Thoracic aorta (tissue), 2 donors: ENCODE measurements at places on chromosomes 11 and 22. TPM values are rescaled to one million over a fixed set of nuclear protein-coding genes. Genes with fewer than 3 reads are reported as not detected.

DNA sequence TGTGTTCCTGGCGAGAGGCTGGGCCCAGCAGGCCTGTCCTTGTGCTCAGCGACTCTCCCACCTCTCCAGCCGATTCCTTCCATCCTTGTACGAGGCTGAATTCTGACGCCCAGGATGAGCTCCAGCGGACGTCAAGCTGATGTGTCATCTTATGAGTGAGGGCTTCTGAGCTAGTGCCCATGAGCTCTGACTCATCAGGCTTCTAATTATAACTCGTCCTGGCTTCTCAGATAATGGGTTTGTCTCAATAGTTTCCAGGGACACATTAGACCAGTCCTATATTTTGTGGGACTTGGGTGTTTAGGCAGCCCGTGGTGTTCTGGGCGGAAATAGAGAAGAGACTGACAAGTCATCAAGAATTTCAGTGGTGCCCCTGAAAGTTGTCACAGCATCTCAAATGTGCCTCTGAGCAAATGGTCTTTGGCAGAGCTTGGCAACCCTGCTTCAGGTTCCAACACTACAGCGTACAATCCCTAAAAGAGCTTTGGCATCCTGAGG lies 108.2 kb upstream of the CD44 start:
- H3K4me3 ChIP-seq: no peak overlapping the region
- DNase-seq: peak; percentile 28
- H3K4me1 ChIP-seq: peaks cover 19% of the 10 kb centered on the region
- H3K36me3 ChIP-seq: no peaks in the 10 kb centered on the region

GRCh38 chr22:48488611-48489511 lies 1338.8 kb downstream of the BRD1 start:
- H3K4me3 ChIP-seq: no peak overlapping the region
- no peaks in the 10 kb centered on the region for H3K27me3 ChIP-seq
- no peaks in the 10 kb centered on the region for H3K36me3 ChIP-seq
- H3K4me1 ChIP-seq: peaks cover 12% of the 10 kb centered on the region
- H3K27ac ChIP-seq: no peak overlapping the region
- no peak for DNase-seq

GRCh38 chr11:96012086-96012824 lies 88.3 kb upstream of the MTMR2 start:
- no peaks in the 10 kb centered on the region for H3K27me3 ChIP-seq
- H3K36me3 ChIP-seq: no peaks in the 10 kb centered on the region
- no peak for DNase-seq
- peak overlapping the region; percentile 19 for H3K4me3 ChIP-seq
- H3K27ac ChIP-seq: peak overlapping the region; percentile 51

- no peaks in the 10 kb centered on the region for H3K4me1 ChIP-seq
- no peaks in the 10 kb centered on the region for H3K27me3 ChIP-seq
- no peak overlapping the region for H3K4me3 ChIP-seq
- H3K36me3 ChIP-seq: no peaks in the 10 kb centered on the region
These were observed 51.1 kb upstream of the MUC15 start for GRCh38 chr11:26623076-26623659.

GRCh38 chr11:2217211-2218030 lies 45.8 kb upstream of the TH start:
- H3K4me1 ChIP-seq: no peaks in the 10 kb centered on the region
- no peak overlapping the region for H3K4me3 ChIP-seq
- H3K27me3 ChIP-seq: no peaks in the 10 kb centered on the region
- no peak overlapping the region for H3K27ac ChIP-seq
- DNase-seq: no peak

DNA sequence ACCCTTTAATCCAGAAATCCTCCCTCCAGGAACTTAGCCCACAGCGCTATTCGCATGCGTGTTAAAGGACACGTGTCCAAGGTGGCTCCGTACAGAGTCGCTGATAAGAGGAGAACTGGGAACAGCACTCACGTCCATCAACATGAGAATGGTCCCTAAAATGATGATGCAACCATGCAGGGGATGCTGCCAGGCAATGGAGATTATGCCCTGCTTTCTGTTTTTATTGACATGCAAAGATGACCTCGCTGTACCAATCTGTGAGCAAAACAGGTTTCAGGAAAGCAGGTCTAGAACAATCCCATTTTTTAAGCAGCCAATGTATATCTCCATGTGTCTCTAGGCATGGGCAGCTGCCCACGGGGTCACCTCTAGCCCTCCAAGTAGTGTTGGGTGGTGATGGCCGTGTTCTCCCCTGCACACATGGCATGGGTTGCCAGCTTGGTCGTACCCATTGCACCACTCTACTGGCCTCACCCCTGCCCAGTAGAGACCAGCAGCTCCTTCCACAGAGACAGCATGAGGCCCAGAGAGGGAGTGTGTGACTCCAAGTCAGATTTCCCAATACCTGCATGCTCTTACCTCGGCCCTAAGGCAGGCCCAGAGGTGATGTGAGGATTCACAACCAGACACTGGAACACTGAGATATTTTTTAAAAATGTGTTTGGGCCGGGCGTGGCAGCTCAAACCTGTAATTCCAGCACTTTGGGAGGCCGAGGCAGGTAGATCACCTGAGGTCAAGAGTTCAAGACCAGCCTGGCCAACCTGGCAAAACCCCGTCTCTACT lies 68.3 kb upstream of the LINC01488 start:
- H3K4me1 ChIP-seq: peaks cover 31% of the 10 kb centered on the region
- DNase-seq: no peak
- no peaks in the 10 kb centered on the region for H3K27me3 ChIP-seq
- H3K36me3 ChIP-seq: no peaks in the 10 kb centered on the region
- H3K27ac ChIP-seq: no peak overlapping the region
- H3K4me3 ChIP-seq: no peak overlapping the region

- no peaks in the 10 kb centered on the region for H3K36me3 ChIP-seq
- H3K4me1 ChIP-seq: no peaks in the 10 kb centered on the region
- H3K27me3 ChIP-seq: no peaks in the 10 kb centered on the region
- no peak overlapping the region for H3K27ac ChIP-seq
These were observed 9.2 kb downstream of the KCNC1 start for GRCh38 chr11:17743808-17744119.

GRCh38 chr22:50473855-50474671 lies 772 bp downstream of the SBF1 start:
- H3K27me3 ChIP-seq: no peaks in the 10 kb centered on the region
- no peaks in the 10 kb centered on the region for H3K36me3 ChIP-seq
- peak overlapping the region; percentile 94 for H3K4me3 ChIP-seq
- peaks cover 53% of the 10 kb centered on the region for H3K4me1 ChIP-seq

DNA sequence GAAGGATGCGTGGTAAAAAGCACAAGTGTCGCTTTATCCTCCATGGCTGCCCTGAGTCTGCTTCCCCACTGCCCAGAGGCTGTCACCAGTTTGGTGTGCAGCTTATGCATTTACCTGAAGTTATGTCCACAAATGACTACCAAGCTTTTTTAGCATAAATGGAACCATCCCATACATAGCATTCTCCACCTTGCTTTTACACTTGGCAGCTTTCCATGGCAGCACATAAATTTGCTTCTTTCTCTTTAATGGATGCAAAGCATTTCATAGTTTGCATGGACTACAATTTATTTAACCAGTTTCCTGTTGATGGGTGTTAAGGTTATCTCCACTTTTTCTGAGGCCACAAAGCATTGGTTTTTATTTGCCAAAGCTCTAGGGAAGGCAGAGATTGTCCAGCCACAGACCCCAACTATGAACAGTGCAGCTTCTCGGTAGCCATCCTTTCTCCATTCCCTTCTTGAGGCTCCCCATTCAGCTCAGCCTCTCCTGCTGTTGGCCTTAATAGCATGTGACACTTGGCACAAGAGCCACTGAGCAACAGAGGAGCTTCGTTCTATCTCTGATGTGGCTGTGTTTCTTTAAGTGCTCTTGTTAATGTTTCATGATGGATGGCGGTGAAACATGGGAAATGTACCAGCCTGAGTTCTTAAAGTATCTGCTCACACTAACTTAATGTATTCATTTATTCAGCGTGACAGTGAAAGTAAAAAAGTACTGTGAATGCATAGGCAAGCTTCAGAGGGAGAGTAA lies 59.8 kb upstream of the NAV2 start:
- H3K27ac ChIP-seq: no peak overlapping the region
- H3K4me1 ChIP-seq: peaks cover 14% of the 10 kb centered on the region
- no peak for DNase-seq
- no peaks in the 10 kb centered on the region for H3K27me3 ChIP-seq
- H3K4me3 ChIP-seq: no peak overlapping the region

GRCh38 chr22:26559961-26560575 lies 29.9 kb downstream of the TPST2 start:
- H3K4me1 ChIP-seq: peaks cover 10% of the 10 kb centered on the region
- no peak for DNase-seq
- no peak overlapping the region for H3K4me3 ChIP-seq
- no peak overlapping the region for H3K27ac ChIP-seq
- peaks cover 2% of the 10 kb centered on the region for H3K36me3 ChIP-seq
- no peaks in the 10 kb centered on the region for H3K27me3 ChIP-seq

DNA sequence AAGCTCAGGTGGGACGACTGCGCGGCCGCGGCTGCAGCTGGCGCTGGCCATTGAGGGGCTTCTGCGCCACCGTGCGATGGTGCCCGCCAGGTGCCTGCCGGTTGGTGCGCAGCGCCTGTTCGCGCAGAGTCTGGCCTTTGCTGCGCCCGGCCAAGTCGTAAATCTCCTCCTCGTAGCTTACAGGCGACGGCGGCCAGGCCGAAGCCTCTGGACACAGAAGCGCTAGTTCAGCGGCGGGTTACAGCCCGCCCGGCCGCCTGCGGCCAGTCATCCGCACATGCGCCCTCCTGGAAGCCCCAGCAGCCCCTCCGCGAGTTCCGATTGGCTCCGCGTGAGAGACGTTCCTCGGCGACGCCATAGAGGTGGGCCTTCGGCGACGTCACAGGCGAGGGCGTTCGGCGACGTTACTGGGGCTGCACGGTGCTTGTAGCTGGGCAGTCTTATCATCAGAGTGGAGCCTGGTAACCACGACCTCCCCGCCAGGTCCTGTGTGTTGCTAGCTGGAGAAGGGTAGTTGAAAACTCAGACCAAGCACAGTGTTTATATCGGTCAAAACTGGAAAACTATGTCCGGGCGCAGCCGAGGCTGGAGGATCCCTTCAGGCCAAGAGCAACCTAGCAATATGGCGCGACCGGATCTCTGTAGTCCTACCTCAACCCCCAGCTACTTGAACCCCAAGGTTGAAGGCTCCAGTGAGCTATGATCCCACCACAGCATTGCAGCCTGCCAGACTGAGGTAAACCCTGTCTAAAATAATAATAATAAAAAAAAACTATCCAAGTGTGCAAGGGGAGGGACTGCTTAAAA lies 265.7 kb downstream of the OR4C45 start:
- H3K27ac ChIP-seq: no peak overlapping the region
- no peaks in the 10 kb centered on the region for H3K27me3 ChIP-seq
- H3K4me3 ChIP-seq: no peak overlapping the region
- no peaks in the 10 kb centered on the region for H3K4me1 ChIP-seq

DNA sequence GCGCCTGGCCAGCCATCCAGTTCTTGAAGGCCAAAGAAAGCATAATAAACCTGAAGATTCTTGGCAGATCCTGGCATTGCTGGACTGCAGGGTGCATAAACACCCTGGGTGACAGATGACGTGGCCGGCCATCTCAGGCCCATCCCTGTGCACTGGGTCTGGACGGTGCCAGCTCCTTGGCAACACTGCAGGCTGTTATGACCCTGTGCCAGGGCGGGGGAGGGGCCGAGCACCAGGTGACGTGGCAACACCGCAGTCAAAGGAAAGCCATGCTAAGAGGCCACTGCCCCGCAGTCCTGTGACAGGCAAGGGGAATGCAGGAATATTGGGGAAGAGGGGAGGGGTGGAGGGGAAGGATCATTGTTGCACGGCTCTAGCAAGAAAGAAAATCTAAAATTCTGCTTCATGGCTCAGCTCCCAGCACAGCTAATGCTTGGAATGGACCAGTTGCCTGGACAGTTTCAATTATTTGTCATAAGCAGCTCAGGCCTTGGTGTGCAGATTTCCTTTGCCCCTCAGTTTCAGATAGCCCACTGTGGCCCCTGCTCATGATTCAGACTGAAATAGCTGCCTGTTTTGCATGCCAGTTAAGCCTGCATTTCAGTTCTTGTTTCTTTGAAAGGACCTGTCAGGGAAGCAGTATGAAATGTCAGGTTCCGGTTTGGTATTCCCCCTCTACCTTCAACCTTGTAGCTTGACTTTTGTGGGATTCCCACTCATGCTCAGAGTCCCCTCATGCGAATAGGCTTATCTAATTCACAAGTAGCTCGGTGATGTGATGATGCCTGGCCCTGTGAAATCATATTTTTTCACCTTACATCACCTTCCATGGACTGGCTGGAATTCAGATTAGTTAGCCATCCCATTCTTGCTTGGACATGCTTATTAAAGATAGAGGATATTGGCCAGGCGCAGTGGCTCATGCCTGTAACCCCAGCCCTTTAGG lies 29.7 kb upstream of the DDX6 start:
- peak; percentile 85 for DNase-seq
- H3K27ac ChIP-seq: peak overlapping the region; percentile 76
- no peaks in the 10 kb centered on the region for H3K27me3 ChIP-seq
- peak overlapping the region; percentile 13 for H3K4me3 ChIP-seq

GRCh38 chr11:86949995-86950660 lies 5.1 kb downstream of the FZD4 start:
- H3K27me3 ChIP-seq: no peaks in the 10 kb centered on the region
- DNase-seq: no peak
- H3K4me3 ChIP-seq: peak overlapping the region; percentile 94
- peak overlapping the region; percentile 45 for H3K27ac ChIP-seq
- peaks cover 52% of the 10 kb centered on the region for H3K4me1 ChIP-seq
- peaks cover 17% of the 10 kb centered on the region for H3K36me3 ChIP-seq

Gene RTN4R
- total RNA-seq: 7.4 TPM

Gene PHOX2A
- not detected for total RNA-seq

Gene CEP126
- 11.3 TPM for total RNA-seq

Gene TEX12
- 0.54 TPM for total RNA-seq

Gene GGT5
- total RNA-seq: 81.3 TPM

Gene PAMR1
- total RNA-seq: 4.3 TPM

Gene RBFOX2
- 143 TPM for total RNA-seq

Gene FXYD2
- total RNA-seq: not detected

Gene EHF
- total RNA-seq: 0.14 TPM

Gene OR2AG1
- not detected for total RNA-seq

Gene SMTNL1
- total RNA-seq: not detected
